ENCODE measurements at places on chromosomes 1 and 21.

- no peak for ATAC-seq
These were observed 42.0 kb downstream of the STUM start for GRCh38 chr1:226590614-226591013.

GRCh38 chr1:12173631-12174121, 6.9 kb downstream of the TNFRSF1B start:
- ATAC-seq: peak; percentile 27

DNA sequence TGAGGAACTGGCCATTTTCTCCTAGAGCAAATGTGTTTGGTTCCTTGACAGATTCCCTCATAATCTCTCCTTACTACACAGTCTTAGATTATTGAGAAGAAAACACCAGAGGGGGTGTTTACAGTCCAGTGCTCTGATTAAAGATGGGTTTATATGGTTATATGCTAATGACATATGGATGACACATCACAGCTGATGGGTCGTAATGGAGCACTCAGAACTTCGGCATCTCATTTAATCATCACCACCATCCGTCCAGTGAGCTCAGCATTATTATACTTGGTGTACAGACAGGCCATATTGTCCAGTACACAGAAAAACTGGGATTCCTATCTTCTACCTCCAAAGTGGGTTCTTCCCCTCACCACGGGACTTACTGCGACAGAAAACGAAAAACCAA, 22.3 kb upstream of the NR5A2 start:
- ATAC-seq: no peak

GRCh38 chr21:45448810-45449657, 44.1 kb downstream of the COL18A1 start:
- ATAC-seq: no peak

- no peak for ATAC-seq
These were observed 94.1 kb downstream of the SIK1 start for GRCh38 chr21:43332861-43333297.

- ATAC-seq: no peak
These were observed 269.2 kb downstream of the NEGR1 start for GRCh38 chr1:72013161-72013560.

- ATAC-seq: no peak
These were observed 20.3 kb downstream of the RNASEL start for GRCh38 chr1:182568647-182569284.

DNA sequence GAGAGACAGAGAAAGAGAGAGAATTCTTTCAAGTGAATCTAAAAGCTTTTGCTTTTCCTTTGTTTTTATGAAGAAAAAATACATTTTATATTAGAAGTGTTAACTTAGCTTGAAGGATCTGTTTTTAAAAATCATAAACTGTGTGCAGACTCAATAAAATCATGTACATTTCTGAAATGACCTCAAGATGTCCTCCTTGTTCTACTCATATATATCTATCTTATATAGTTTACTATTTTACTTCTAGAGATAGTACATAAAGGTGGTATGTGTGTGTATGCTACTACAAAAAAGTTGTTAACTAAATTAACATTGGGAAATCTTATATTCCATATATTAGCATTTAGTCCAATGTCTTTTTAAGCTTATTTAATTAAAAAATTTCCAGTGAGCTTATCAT, 117.6 kb downstream of the PTPRC start:
- ATAC-seq: no peak

- no peak for ATAC-seq
These were observed 105.2 kb downstream of the ZSCAN20 start for GRCh38 chr1:33577663-33578062.

GRCh38 chr21:26461500-26461899, 111.6 kb downstream of the CYYR1 start:
- no peak for ATAC-seq

DNA sequence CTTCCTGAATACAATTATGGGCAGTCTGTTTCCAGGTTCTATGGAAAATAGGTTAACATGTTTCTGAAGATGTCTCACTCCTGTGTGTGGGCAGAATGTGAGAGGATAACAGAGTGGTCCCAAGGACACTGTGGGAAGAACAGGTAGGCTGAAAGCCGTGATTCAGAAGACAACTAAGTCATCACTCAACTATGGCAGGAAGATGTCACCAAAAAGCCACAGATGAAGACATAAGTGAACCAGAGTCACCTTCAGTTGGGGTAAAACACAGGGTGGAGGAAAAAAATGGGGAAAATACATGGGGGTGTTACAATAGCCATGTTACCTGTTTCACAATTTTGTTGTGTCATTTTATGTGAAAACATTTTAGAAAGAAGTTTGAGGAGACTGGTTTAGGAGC, 75.1 kb downstream of the UCHL5 start:
- ATAC-seq: no peak

GRCh38 chr1:209624558-209625549, 27.4 kb downstream of the LAMB3 start:
- ATAC-seq: no peak

DNA sequence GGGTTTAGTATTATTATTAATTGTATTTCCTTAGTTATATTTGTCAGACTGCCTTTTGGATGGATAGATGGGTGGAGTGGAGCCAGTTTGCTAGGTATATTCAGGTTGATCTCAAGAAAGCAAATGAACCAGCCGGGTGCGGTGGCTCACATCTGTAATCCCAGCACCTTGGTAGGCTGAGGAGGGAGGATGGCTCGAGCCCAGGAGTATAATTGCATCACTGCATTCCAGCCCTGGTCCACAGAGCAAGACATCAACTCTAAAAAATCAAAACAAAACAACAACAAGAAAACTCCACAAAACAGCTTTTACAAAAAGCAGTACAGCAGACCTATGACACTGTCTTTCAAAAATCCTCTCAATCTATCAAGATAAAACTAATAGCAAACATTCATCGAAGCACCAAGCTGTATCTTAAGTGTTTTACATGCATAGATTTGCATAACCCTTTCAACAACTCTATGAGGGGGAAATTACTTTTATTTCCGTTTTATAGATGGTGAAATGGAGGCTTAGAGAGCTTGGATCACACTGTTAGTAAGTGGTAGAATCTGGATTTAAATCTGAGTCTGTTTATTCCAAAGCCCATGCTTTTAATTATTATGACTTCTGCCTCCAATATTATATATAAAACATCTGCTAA, 25.5 kb downstream of the KMO start:
- ATAC-seq: no peak

- no peak for ATAC-seq
These were observed 196.9 kb downstream of the TBX15 start for GRCh38 chr1:118791094-118791691.

DNA sequence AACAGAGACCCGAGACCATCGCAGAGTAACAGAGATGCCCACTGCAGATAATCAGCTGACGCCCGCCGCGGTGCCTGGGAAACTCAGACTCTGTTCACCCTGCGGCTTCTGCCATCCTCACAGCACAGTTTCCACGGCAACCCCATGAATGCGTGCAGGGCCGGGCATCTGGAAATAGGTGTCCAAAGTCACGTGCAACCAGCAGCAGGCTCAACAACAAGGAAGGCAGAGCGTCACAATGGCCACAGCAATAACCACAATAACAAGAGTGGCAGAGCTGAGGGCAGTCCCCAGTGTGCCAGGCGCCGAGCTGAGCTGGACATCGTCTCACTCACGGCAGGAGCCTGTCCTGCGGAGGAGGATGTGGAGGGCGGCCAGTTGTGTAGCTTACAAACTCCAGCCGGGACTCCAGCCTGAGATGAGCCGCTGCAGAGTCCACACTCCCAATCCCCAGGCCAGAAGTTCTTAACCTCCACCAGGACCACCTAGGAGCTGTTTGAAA, 102.0 kb downstream of the CRYAA start:
- ATAC-seq: no peak

DNA sequence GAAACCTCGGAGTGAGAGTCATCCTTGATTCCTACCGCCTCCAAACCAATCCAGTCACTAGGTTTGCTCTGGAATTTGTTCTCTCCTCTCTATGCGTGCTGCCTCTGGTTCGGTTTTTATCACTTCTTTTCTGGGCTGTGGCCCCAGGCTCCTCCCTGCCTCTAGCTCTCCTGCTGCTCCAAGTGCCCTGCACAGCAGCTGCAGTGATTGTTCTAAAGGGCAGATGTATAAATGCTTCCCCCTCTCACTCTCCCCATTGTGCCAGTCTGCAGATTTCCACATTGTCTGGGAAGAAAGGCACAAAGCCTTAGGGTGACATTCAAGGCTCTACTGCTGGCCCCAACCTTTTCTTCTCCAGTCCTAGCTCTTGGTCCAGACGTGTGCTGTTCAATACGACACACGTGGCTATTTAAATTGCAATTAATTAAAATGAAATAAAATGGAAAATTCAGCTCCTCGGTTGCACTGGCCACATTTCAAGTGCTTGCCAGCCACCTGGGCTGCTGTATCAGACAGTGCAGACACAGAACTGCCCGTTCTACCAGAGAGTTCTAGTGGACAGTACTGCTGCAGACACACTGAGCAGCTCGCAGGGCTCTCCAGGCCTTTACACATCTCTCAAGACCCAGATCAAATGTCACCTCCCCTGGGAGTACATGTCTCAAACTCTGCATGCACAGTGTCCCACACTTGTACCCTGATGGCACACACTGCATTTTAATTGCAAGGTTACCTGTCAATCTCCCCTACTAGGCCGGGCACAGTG, 12.4 kb downstream of the TRIM62 start:
- no peak for ATAC-seq

DNA sequence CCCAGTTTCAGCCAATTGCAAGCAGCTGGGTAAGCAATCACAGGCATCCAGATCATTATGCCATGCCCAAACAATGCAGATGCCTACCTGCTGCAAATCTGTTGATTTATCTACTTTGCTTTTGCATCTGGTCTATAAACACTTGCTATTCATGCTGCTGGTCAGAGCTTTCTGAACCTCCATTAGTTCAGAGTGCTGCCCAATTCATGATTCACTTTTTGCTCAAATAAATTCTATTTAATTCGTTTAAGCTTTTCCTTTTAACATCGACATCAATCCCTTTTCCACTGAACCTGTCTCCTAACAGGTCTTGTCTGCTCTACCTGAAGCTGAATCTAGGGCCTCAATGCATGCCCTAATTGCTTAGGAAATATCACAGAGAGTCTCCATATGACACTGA, 99.4 kb upstream of the C1orf87 start:
- ATAC-seq: no peak

GRCh38 chr1:19809044-19809750, 5.9 kb downstream of the RNF186 start:
- ATAC-seq: no peak

GRCh38 chr1:81111818-81112217, 688.9 kb upstream of the ADGRL2 start:
- ATAC-seq: no peak

DNA sequence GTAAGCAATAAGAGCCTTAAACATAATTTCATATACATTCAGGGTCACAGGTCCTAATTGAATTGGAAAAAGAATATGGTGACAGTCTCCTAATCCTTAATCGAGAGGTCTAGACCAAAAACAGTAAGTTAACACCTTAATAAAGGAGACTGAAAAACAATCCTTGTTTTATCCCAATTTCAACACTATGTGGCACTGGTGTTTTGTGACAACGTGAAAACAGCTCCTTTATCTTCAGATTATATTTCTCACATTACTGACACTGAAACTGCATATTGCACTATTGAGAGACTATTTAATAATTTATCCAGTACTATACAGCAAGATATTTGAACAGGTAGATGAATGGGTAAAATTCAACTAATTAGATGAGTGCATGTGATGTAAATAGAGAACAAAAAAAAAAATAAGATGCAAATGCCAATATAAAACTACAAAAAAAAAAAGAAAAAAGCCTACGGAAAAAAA, 34.1 kb downstream of the TP53BP2 start:
- peak; percentile 48 for ATAC-seq

DNA sequence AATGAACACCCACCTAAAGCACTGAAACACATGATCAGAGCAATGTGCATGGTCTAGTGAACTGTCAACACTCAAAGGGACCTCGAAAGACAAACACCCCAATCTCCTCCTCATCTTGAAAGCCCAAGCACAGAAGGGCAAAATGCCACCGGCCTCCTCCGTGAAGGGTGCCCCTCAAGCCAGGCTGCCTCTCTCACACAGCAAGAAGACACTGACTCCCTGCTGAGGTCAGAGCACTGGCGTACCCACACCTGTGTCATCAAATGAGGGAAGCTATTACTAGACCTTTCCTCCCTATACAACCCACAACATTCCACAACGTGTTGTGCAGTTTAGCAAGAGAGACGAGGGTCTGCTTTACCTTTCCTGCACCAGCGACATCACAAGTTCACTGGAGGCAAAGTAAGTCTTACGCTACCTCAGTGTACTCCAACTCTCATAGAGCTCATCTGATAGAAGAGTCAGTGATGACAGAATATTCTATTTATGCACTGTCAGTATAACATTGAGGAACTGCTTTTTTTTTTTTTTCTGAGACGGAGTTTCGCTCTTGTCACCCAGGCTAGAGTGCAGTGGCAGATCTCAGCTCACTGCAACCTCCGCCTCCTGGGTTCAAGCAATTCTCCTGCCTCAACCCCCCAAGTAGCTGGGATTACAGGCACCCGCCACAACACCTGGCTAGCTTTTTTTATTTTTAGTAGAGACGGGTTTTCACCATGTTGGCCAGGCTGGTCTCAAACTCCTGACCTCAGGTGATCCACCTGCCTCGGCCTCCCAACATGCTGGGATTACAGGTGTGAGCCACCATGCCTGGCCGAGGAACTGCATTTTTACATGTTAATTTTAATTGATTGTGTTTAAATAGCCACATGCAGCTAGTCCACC, 3.3 kb downstream of the SH3BP5L start:
- no peak for ATAC-seq

DNA sequence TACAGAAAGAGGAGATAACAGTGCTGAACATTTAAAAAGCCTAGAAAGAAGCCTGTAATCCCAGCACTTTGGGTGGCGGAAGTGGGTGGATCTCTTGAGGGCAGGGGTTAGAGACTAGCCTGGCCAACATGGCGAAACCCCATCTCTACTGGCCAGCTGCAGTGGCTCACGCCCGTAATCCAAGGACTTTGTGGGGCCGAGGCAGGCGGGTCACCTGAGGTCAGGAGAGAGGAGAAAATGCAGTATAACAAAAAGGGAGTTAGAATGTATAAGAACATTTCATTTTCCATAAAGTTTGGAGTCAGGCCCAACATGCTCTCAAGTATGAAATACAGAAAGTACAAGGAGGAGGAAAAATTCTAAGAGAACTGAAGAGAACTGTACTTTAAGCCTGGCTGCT, 134.5 kb downstream of the SMYD3 start:
- ATAC-seq: no peak

DNA sequence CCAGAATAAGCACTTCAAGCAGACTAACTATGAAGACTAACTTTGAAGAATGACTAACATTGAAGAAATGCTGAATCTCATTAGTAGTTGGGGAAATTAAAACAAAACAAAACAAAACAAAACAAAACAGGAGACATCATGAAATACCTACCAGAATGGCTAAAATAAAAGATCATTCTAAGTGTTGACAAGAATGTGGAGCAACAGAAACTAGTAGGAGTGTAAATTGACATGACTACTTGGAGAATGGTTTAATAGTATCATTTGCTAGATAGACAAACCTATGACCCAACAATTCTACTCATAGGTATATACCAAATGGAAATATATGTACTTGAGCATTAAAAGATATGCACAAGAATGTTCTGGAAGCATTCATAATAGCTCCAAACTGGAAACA, 18.9 kb upstream of the ZFP69B start:
- no peak for ATAC-seq

Data from gastroesophageal sphincter (tissue), 4 donors.